ENCODE measurements at places on chromosomes 6 and 20. TPM values are rescaled to one million over a fixed set of nuclear protein-coding genes. Genes with fewer than 3 reads are reported as not detected.
A peak's percentile ranks its signal among the peaks of the same experiment; 100 is the strongest.

GRCh38 chr20:38805502-38805957 lies at the start of gene PPP1R16B:
Gene PPP1R16B (plus strand): TSS chr20:38805697. CDS start chr20:38835926, 30,229 bp downstream.
- no peak for DNase-seq

- no peak for DNase-seq
Measured at GRCh38 chr6:87099472-87099871, 4.6 kb upstream of the CGA start.

GRCh38 chr6:16832043-16832567 lies 70.8 kb upstream of the ATXN1 start:
- no peak for DNase-seq

GRCh38 chr6:89509777-89510281 lies 76.9 kb downstream of the ANKRD6 start:
- DNase-seq, result no peak

DNA sequence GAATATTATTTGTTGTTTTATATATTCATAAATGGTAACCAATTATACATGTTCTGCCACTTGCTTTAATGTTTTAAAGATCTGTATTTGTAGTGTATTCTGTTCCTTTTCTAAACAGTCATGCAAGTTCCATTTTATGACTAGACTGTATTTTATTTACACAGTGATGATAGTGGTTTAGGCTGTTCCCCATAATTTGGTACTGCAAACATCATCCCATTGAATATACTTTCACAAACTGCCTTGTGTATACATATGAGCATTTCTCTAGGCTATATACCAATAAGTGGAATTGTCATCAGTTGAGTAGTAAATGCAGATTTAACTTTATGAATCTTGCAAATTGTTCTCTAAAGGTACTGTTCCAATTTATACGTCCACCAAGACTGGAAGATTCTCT lies 738.0 kb downstream of the EPHA7 start:
- DNase-seq, result no peak

GRCh38 chr20:23399568-23400241 lies 21.6 kb downstream of the NAPB start:
- no peak for DNase-seq

GRCh38 chr20:57576617-57577550 lies 16.0 kb downstream of the PCK1 start:
- DNase-seq, result no peak

DNA sequence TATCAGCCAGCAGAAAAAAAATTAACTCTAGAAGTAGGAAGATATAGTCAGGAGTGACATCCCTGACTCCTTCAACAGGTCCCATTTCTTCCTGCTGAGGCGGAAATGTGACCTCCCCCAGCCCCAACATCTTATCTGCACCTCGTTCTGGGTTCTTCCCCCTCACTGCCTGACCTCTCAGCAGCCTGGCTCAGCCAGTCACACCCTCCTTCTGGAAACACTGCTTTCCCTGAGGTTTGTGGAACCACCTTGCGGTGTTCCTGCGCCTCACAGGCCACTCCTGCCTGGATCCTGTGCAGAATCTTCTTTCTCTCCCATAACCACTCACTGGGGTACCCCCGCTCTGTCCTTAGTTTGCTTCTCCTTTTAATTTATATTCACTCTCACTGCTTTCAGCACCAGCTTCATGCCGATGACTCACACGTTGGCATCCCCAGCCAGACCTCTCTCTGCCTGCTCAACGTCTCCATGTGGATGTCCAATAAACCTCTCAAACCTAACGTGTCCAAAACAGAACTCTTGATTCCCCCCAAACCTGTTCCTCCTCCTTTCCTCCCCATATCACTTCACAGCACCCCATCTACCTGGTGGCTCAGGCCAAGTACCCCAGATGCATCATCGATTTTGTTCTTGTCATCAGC lies 222.8 kb upstream of the PLN start:
- DNase-seq, result peak; percentile 81

The TULP4 gene
- 98.7 TPM for total RNA-seq

The VGLL2 gene
- total RNA-seq, result not detected

The TCFL5 gene
- total RNA-seq, result 16.9 TPM

The NKAIN2 gene
- total RNA-seq, result 4.4 TPM

The TNFRSF21 gene
- total RNA-seq, result 20.5 TPM

The ENPP4 gene
- 16.2 TPM for total RNA-seq

The OPN5 gene
- total RNA-seq, result not detected

The DDO gene
- 2.2 TPM for total RNA-seq
